HEK293T (cell line): ENCODE measurements at places on chromosomes 16 and 17.

GRCh38 chr16:25635454-25635853 lies 56.3 kb upstream of the HS3ST4 start:
- DNase-seq, result no peak

GRCh38 chr16:3873482-3874173 lies 6.9 kb downstream of the CREBBP start:
- no peak for DNase-seq

GRCh38 chr17:74637265-74637664 lies 13.7 kb upstream of the CD300E start:
- no peak for DNase-seq

DNA sequence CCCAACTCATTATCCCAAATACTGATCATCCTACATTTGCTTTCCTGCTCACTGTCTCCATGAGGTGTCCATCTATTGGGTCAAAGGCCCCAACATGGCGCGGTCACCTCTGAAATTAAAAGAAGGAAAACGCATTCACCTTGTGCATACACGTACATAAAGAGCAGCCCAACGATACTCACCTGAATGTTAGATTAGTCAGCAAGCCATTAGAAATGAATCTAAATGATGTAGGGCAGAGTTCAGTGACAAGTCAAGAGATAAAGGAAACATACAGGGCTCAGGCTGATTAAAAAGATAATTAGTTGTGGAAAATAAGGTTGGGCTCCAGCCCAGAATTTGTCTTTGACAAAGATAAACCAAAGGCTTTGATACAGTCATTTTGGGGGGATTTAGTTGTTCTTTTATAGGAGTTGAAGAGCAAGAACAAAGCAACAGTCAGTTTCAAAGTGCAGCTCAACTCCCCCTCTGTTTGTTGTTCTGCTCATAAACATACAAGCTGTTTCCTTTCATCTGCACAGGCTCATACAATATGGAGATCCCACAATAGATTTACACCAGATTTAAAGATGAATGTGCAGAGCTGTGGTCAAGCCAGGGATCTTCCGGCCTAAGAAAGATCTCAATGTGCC lies 21.1 kb downstream of the NXPH3 start:
- DNase-seq, result no peak

- peak; percentile 57 for DNase-seq
These were observed 946 bp downstream of the OSGIN1 start for GRCh38 chr16:83953796-83954576.

DNA sequence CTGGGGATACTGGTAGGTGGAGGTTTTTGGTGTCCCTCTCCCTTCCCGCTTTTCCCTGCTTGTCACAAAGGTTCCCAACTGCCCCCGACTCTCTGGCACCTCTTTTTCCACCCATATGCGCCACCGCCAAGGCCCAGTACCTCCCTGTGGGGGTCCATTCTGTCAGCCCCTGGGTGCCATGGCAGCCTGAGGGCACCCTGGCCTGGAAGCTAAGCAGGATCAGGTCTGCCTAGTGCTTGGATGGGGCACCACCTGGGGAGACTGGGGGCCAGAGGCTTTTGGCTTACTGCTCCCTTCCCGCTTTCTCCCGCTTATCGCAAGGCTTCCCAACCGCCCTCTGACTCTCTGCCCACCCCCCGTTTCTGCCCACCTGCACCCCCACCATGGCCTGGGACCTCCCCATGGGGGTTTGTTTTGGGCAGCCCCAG lies 2286.4 kb downstream of the TP53TG3F start:
- no peak for DNase-seq

DNA sequence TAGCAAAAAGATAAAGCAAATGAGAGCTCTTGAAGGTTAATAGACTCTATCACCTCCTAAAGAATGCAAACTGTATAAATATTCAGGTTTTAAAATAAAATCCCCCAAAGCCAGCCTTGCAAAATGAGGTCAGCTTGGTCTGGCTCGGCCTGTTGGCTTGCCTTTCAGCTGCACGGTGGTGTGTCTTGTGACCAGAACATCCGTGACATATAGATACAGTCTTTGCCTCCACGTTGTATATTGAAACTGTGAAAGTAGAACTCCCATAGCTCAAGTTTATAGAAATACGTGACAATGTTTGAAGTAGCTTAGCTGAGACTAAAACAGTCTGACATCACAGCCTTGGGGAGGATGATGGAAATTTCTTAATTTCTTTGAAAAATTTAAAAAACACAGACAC lies 236.6 kb upstream of the MYOCD start:
- DNase-seq, result no peak

- DNase-seq, result no peak
These were observed 24.5 kb upstream of the DNAH17 start for GRCh38 chr17:78601577-78602190.

GRCh38 chr17:7078711-7079110 lies 1.3 kb downstream of the CLEC10A start:
- DNase-seq, result no peak

GRCh38 chr16:53912155-53912554 lies 208.2 kb downstream of the FTO start:
- no peak for DNase-seq

DNA sequence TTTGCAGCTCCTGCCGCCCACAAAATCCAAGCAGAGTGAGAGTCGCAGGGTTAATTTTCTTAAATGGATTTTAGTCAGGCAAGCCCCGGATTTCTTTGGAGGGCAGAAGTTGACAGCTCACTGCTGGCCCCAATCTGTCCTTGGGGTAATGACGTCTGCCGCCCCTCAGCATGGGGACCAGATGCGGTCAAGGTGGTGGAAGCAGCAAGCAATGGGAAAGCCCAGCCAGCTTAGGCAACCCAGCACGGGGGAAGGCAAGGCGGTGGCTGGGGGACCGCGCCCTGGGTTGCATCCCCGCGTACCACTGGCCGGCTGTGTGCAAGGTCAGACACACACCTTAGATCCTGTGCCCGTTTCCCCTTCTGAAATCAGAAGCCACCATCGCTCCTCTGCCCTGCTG lies 321.7 kb downstream of the C16orf95 start:
- DNase-seq, result no peak

GRCh38 chr17:28545787-28546415 lies 6.5 kb downstream of the UNC119 start:
- DNase-seq, result no peak

DNA sequence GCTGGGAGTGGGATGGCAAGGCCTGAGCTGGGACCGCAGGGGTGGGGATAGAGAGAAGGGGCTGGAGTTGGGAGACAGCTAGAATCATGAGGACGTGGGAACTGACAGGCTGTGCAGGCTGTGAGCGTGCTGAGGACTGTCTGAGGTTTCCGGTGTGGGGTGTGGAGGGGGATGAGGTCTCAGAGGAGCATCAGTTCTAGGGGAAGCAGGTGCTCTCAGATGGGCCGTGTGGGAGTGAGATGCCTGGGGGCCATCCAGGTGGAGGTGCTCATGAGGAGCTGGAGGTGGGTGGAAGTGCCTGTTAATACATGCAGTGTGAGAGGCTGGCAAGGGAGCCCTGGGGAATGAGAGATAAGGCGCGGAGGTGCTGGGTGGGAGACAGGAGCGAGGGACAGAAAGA lies 27.2 kb downstream of the HASPIN start:
- no peak for DNase-seq

DNA sequence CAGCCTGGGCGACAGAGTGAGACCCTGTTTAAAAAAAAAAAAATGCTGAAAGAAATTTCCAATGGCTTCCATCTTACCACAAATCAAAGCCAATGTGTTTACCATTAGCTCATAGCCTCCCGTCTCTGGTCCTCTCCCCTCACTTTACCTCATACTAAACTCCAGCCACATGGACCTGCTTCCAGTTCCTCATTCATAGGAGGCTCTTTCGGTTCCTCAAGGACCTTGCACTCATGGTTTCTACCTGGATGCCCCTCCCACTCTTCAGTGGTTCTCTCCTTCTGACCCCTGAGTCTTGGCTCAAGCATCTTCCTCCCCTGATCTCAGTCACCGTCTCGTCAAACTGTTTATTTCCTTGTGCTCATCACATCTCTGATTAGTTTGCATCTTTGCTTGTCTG lies 3.8 kb upstream of the DEF8 start:
- no peak for DNase-seq
